Mesenchymal stem cell (in vitro differentiated cells and primary cell): ENCODE measurements at places on chromosomes 7 and 10.

DNA sequence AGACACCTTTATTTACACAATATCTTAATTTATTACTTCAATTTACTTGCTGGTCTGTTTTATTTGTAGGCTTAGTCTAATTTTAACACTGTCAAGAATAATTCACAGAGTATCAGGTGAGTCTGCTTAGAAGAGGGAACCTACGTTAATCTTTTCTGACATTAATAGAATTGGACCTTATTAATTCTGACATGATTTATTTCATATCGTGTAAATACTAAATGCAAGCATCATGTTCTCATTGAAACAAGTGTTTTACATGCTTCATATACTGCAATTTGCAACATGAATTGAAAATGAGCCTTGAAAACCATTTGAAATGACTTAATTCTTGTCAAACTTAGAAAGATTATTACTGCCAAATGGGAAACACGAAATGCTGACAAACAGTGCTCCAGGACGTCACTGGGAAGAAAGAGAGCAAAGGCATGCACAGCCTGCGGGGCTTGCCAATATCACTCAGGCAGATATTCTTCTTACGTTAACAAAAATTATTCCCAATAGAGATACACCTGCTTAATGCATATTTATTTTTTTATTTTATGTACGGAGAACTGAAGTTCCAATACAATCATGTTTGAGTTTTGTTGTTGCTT, 282.0 kb upstream of the AKR1E2 start:
- no peak for DNase-seq

- DNase-seq = peak; percentile 78
Observed at GRCh38 chr10:92689663-92690210, at the start of gene HHEX. Gene HHEX (plus strand): TSS chr10:92689955. CDS start chr10:92689987, 32 bp downstream.

GRCh38 chr10:16960551-16960950, 143.3 kb upstream of the RSU1 start:
- peak; percentile 46 for DNase-seq

DNA sequence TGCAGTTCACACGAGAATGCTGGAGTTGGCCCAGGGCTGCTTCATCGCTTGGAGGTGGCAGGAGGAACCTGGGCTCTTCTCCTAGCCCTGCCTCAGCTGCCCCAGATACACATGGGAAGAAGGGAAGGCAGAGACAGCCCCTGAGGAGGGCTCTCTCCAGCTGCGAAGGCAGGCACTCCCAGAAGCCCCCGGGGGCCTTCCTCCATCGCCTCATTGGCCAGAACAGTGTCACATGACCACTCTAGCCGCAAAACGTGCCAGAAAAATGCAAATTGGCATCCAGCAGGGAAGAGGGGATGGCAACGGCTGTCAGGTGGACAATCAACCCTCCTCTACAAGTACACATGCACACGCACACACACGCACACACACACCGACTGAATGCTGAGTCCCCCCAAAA, 217.8 kb upstream of the FRMD4A start:
- no peak for DNase-seq

- no peak for DNase-seq
Observed at GRCh38 chr10:121595806-121596688, 2.2 kb downstream of the FGFR2 start.

- DNase-seq = no peak
Observed at GRCh38 chr7:144113651-144114050, 4.3 kb downstream of the OR2A2 start.

GRCh38 chr7:133512560-133512959, 259.7 kb downstream of the EXOC4 start:
- DNase-seq = peak; percentile 78

GRCh38 chr7:70657989-70658632, 473.8 kb upstream of the GALNT17 start:
- DNase-seq = no peak

- DNase-seq = no peak
Observed at GRCh38 chr10:127937915-127938463, 31.1 kb downstream of the PTPRE start.

GRCh38 chr7:106693677-106694353, 32.9 kb upstream of the CCDC71L start:
- peak; percentile 8 for DNase-seq

- DNase-seq = no peak
Observed at GRCh38 chr7:149817301-149817771, 20.8 kb upstream of the ZNF862 start.

- DNase-seq = no peak
Observed at GRCh38 chr10:116132780-116133399, 140.1 kb downstream of the GFRA1 start.

DNA sequence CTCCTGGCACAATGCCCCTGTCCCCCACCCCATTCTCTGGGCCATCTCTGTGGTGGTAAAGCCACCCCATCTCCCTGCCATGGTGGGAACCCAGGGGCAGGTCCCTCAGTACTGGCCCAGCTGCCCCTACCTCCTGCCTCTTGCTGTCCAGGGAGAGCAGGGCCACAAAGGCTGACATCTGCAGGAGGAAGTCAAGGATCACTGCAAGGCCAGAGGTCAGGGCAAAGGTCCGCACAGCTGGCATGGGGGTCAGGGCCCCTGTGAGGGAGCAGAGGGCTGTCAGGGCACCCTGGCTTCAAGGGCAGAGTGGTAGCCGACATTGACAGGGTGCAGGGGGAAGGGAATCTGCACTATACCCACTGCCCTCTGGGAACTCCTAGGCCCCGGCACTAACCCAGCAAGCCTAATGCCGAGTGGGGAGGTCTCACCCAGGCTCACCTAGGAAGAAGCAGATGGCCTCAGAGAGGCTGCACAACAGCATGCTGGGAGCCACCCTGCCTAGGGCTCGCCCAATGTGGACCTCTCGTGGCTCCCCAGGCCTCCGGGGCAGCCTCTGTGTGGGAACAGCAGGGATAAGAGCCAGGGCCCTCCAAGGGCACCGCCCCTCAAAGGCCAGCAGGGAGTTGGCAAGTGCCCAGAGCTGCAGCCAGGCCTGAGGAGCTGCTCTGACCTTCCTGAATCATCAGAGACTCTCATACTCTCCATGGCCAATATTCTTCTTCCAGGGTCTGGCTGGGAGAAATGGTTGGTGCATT, 7.7 kb downstream of the NPC1L1 start:
- DNase-seq = peak; percentile 71

- DNase-seq = no peak
Observed at GRCh38 chr10:124516181-124516580, 54.6 kb downstream of the LHPP start.

- peak; percentile 13 for DNase-seq
Observed at GRCh38 chr7:91228927-91229558, 35.2 kb upstream of the FZD1 start.

DNA sequence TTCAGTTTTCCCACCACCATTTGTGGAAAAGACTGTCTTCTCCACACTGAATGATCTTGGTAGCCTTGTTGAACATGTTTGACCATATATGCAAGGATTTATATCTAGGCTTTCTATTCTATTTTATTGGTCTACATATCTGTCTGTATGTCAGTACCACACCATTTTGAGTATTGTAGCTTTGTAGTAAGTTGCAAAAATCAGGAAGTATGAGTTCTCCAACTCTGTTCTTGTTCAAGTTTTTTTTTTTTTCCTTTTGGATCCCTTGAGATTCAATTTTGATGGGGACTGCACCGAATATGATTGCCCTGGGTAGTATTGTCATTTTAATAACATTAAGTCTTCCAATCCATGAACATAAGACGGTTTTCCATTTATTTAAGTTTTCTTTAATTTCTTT, 176.8 kb downstream of the DNAJC1 start:
- DNase-seq = no peak

DNA sequence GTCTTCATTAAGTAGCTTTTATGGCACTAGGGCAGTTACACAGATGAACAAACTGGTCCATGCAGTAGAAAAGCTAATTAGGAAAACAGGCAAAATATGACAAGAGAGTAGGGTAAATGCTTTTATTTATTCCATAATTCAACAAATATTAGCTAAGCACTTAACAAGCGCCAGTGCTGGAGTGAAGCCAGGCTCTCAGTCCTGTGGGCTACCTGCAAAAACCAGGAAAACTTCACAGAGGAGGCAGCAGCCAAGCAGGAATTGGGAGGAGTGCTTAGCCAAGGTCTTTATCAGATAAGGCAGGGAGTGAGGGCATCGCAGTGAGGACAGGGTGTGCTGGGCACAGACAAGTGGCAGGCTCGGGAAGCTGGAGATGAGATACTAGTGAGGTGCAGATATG, 4.9 kb upstream of the KAT6B start:
- no peak for DNase-seq

DNA sequence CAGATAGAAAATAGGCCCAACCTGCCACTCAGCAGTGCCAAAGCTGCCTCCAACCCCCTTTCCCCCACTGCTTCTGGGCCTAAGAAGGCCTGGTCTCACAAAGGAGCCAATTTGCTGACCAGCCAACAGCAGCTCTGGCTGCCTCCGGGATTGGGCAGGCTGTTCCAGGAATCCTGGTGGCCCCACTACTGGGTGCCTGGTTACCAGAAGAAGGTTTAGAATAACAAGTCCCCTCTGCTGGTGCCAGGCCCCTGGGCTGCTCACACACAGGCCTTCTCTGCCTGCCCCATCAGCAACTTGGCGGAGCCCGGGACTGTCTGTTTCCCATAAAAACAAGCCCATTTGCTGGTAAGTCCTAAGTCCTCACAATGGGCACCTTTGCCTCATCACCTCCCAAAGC, 1.2 kb downstream of the PHKG1 start:
- no peak for DNase-seq

- peak; percentile 64 for DNase-seq
Observed at GRCh38 chr7:3455806-3456595, 154.9 kb downstream of the SDK1 start.

GRCh38 chr7:105319578-105319977, 69.1 kb downstream of the SRPK2 start:
- no peak for DNase-seq

DNA sequence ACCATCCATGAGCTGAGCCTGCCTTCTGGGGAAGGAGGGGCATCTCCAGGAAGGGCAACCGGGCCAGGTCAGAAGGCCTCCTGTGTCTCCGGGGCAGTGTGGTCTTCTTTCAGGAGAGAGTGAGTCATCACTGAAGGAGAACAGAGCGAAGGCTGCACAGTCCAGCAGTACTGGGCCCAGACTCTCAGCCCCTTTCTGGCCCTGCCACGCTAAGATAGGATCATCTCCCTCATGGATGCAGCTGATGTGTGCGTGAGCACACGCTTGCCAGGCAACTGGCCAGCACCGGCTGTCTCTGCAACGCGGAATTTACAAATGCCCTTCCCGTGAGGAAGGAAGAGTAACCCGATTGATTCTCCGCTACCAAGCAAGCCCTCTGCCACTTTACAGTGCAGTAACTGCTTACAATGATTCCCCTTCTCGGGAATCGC, 328.2 kb downstream of the TNS3 start:
- peak; percentile 93 for DNase-seq

DNA sequence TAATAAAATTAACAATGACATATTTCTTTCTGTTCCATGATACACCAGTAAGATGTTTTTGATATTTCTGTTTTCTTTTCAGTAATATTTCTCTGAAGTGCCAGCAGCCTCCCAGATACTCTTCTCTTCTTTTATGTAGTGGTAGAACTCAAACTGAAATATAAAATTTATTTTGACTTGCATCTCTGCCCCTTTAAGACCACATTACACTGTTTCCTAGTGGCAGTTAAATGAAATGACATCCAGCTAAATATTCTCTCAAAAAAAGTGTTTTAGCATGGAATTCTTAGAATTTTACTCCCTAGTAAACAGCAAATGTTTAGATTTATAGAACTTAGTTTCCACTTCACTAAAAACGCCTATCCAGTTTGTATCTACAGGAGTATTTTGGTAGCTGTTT, 237.2 kb upstream of the MTPN start:
- no peak for DNase-seq

DNA sequence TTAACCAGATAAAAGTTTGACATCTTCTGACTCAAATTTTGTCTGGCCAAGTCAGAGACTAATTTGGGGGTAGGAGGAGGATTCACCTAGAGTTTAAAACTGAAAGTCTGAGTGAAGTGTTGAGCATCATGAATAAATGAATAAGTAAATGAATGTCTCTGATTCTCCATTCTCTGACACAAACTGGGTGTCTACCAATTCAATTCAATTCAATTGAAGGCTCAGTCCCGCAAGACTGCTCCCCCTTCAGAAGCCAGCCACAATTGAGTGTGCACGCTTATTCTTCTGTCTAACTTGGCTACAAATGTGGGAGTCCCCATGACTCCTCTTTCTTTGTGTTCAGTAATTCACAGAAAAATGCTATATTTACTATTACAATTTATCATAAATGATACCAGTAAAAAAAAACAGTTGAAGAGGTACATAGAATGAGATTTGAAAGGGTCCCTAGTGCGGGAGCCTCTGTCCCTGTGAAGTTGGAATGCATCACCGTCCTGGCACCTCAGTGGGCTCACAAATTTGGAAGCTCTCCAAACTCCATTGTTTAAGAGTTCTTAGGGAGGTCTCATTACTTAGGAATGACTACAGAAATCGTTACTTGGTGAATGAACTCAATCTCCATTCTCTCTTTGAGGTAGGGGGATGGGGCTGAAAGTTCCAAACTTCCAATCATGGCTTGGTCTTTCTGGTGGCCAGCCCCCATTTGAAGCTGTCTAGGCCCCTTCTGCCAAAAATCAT, 243.7 kb upstream of the PHYHIPL start:
- no peak for DNase-seq

- no peak for DNase-seq
Observed at GRCh38 chr10:24000271-24000813, 208.6 kb upstream of the KIAA1217 start.

DNA sequence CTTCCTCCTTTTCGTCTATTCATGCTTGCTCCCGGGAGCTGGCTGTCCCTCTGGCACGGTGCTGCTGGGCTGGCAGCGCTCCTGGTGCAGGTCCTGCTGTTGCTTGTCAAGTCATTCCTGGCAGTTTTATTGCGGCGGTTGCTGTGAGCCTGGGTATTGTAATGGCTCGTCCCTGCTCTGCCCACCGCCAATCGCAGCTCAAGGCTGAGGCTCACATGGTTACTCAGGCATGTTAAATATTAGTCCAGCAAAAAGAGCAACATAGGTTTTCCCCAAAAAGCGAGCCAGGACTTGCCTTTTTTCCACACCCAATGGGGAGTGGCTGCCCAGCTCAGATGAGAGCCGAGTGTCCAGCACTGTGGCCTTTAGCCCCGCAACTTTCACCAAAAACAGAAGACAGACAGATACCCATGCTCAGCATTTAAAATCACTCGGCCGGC, 492.9 kb upstream of the FOXK1 start:
- peak; percentile 67 for DNase-seq

DNA sequence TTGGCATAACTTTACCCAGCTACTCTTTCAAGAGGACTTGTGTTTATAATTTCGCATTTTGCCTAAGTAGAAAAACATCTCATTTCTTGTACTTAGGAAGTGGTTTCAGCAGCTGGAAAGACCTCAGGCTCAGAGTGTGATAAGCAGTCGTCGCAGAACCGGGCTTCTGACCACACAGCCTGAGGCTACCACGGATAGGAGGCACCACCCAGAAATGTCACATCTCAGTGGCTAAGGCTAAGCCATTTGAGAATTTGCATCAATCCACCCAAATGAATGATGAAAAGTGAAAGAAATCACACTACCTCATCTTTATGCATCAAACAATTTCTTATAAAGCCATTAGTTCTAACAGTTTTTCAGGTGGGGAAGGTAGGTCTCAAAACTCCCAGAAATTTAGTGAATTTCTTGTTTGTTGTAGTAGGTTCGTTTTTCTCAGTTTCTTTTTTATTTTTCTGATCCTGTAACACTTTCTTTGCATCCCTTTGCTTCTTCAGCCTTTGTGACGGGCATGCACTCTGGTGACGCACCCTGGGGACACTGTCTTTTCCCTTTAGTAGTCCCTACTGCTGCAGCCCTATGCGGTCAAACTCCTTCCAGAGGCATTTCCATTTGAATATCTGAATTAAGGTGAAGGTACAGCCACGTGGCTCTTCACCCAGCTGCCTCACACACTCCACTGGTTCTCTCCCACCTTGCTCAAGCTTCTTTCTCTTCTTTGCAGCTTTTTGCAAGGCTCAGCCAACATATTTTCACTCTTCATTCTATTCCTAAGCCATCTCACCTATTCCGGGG, 68.5 kb downstream of the MAP3K8 start:
- DNase-seq = peak; percentile 42
